Stimulated activated CD4-positive, alpha-beta T cell treated with anti-CD3 and anti-CD28 coated beads, Interleukin-12 subunit alpha, Interleukin-12 subunit beta, amount 100 ng/mL, for 24 hours (primary cell): ENCODE measurements at places on chromosomes 13 and 19.

- DNase-seq, result no peak
Observed at GRCh38 chr13:60094385-60095088, 69.2 kb downstream of the DIAPH3 start.

- DNase-seq, result no peak
Observed at GRCh38 chr19:41295499-41295898, 14.5 kb upstream of the CCDC97 start.

- DNase-seq, result no peak
Observed at GRCh38 chr13:98941126-98941525, 36.7 kb downstream of the DOCK9 start.

GRCh38 chr13:33934951-33935371 is 117.0 kb downstream of the RFC3 start:
- DNase-seq, result no peak

- DNase-seq, result no peak
Observed at GRCh38 chr19:45171211-45171623, 6.8 kb downstream of the TRAPPC6A start.

GRCh38 chr13:110359840-110360301 is 52.8 kb downstream of the COL4A2 start:
- no peak for DNase-seq
